Upper lobe of right lung (tissue), 1 donor: ENCODE measurements at places on chromosomes 4 and X. TPM values are rescaled to one million over a fixed set of nuclear protein-coding genes. Genes with fewer than 3 reads are reported as not detected.

GRCh38 chr4:156672492-156673305 is 298.9 kb downstream of the PDGFC start:
- no peak for DNase-seq
- no peak overlapping the region for H3K4me3 ChIP-seq
- H3K27ac ChIP-seq, result no peak overlapping the region
- H3K36me3 ChIP-seq, result no peaks in the 10 kb centered on the region

Gene EPHA5
- 0.20 TPM for total RNA-seq

Gene AMTN
- total RNA-seq, result not detected

GRCh38 chrX:109312757-109313156 is 169.1 kb downstream of the GUCY2F start:
- H3K27me3 ChIP-seq, result no peaks in the 10 kb centered on the region
- no peaks in the 10 kb centered on the region for H3K4me1 ChIP-seq
- no peaks in the 10 kb centered on the region for H3K36me3 ChIP-seq
- no peak overlapping the region for H3K27ac ChIP-seq
- H3K4me3 ChIP-seq, result no peak overlapping the region

Gene LRAT
- total RNA-seq, result 1.1 TPM

DNA sequence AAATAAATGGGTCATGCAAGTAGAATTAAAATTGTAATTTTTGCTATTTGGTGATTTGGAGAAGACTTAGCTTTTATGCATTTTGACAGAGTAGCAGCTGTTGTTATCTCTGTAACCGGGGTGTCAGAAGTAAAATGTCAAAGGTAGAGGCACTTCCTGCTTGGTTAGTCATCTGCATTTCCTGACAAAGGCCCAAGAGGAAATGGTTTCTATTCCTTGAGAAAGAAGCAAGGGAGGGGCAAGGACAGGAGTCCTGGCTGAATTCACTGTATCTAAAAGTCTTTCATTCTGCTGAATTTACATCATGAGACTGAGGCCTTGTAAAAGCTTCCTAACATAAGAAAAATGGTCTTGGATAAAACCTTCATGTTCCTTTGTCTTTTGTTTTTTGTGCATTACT is 550.9 kb upstream of the BOD1L1 start:
- peaks cover 12% of the 10 kb centered on the region for H3K4me1 ChIP-seq
- H3K27me3 ChIP-seq, result no peaks in the 10 kb centered on the region

Gene AREG
- 14.6 TPM for total RNA-seq

- H3K27ac ChIP-seq, result no peak overlapping the region
- H3K27me3 ChIP-seq, result no peaks in the 10 kb centered on the region
- H3K4me1 ChIP-seq, result no peaks in the 10 kb centered on the region
- DNase-seq, result no peak
These were observed 676.7 kb downstream of the GALNTL6 start for GRCh38 chr4:172489861-172490260.
